ENCODE measurements at places on chromosomes 2 and 18. TPM values are rescaled to one million over a fixed set of nuclear protein-coding genes. Genes with fewer than 3 reads are reported as not detected.

DNA sequence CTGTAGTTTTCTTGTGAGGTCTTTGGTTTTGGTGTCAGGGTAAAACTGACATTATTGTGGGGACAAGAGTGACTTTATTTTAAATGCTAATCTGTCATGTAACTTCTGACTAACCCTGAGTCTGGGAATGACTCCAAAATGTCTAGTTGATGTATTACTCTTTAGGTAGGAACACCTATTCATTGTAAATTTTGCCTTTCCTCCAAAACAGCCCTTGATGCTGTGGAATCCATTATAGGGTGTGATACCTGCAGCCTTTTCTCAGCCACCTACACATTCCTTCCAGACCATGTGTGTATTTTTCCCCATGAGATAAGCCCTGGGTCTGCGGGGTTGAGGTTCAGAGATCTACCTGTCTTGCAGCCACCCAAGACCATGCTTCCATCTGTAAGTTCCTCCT, 4.1 kb upstream of the PRR30 start:
- no peaks in the 10 kb centered on the region for H3K4me1 ChIP-seq
- DNase-seq = no peak
- no peaks in the 10 kb centered on the region for H3K36me3 ChIP-seq
- no peak overlapping the region for H3K4me3 ChIP-seq
- no peak overlapping the region for H3K27ac ChIP-seq
- no peaks in the 10 kb centered on the region for H3K27me3 ChIP-seq

- H3K4me3 ChIP-seq = no peak overlapping the region
- H3K4me1 ChIP-seq = no peaks in the 10 kb centered on the region
- H3K27me3 ChIP-seq = no peaks in the 10 kb centered on the region
- DNase-seq = no peak
Measured at GRCh38 chr2:46865181-46865970, 50.2 kb downstream of the MCFD2 start.

GRCh38 chr2:176733698-176734430, 464.6 kb downstream of the MTX2 start:
- no peaks in the 10 kb centered on the region for H3K36me3 ChIP-seq
- no peaks in the 10 kb centered on the region for H3K27me3 ChIP-seq
- no peak for DNase-seq
- no peaks in the 10 kb centered on the region for H3K4me1 ChIP-seq

DNA sequence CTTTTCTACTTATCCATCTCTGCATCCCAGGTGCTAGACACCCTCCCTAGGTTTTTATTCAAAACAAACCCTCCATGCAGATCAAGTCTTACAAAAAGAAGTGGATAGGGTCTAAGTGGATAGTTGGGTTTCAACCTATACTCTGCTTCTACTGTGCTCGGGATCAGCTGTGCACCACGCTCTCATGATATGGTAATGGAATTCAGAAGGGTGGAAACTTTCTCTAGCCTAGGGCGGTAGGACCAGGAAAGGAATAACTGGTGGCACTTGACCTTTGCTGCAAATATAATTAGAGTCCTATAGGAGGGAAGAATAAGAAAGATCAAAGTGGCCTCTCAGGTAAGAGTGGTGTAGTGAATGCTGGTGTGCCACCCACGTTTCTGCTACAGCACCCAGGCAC, 272.9 kb downstream of the GPD2 start:
- no peak for DNase-seq
- H3K4me3 ChIP-seq = no peak overlapping the region
- H3K36me3 ChIP-seq = no peaks in the 10 kb centered on the region
- H3K27ac ChIP-seq = no peak overlapping the region
- H3K4me1 ChIP-seq = no peaks in the 10 kb centered on the region
- no peaks in the 10 kb centered on the region for H3K27me3 ChIP-seq

DNA sequence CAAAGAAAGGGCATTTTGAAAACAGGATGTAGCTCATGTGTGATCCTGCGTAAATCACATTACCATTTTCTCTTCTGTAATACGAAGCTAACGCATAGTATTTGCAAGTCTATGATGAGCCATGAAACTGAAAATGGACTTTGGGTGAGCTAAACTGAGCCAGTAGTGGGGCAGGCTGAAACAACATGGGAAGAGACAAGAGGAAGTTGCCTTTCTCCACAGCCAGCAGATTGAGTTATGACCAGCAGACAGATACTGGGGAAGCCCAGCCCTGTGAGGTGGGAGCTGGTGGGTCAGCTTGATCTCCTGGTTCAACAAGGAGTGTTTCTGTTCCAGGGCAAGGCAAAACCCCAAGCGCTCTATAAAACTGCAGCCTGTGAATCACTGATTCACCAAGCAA, 11.8 kb downstream of the CYRIA start:
- H3K27me3 ChIP-seq = no peaks in the 10 kb centered on the region
- H3K36me3 ChIP-seq = no peaks in the 10 kb centered on the region
- DNase-seq = no peak
- H3K27ac ChIP-seq = no peak overlapping the region
- H3K4me3 ChIP-seq = no peak overlapping the region

Gene TMEM169
- total RNA-seq = 0.63 TPM

- no peak overlapping the region for H3K27ac ChIP-seq
- DNase-seq = no peak
- H3K27me3 ChIP-seq = no peaks in the 10 kb centered on the region
- no peaks in the 10 kb centered on the region for H3K4me1 ChIP-seq
- no peak overlapping the region for H3K4me3 ChIP-seq
Measured at GRCh38 chr2:84640411-84640810, 124.1 kb downstream of the DNAH6 start.

Gene LMAN2L
- 9.9 TPM for total RNA-seq

GRCh38 chr2:154599189-154599588, 99.3 kb upstream of the KCNJ3 start:
- H3K27ac ChIP-seq = no peak overlapping the region
- no peaks in the 10 kb centered on the region for H3K4me1 ChIP-seq
- no peak overlapping the region for H3K4me3 ChIP-seq

GRCh38 chr2:58449286-58450010, 208.3 kb upstream of the FANCL start:
- H3K4me3 ChIP-seq = no peak overlapping the region
- H3K27me3 ChIP-seq = no peaks in the 10 kb centered on the region
- H3K4me1 ChIP-seq = no peaks in the 10 kb centered on the region
- no peak overlapping the region for H3K27ac ChIP-seq
- no peak for DNase-seq

DNA sequence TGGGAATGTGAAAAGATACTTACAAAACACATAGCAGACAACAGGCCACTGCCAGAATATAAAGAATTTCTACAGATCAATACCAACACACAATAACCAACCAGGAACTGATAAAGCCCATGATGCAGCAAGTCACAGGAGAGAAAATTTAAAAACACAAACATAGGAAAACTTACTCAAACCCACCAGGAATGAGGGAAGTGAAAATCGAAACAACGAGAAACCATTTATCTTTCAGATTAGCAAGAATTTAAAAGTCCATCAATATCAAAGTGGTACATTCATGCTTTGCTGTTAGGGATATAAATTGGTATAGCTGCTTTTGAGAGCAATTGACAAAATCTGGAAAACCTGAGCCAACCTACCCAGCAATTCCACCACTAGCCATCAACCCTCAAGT, 27.6 kb downstream of the B4GALT6 start:
- no peak overlapping the region for H3K27ac ChIP-seq
- DNase-seq = no peak
- no peaks in the 10 kb centered on the region for H3K27me3 ChIP-seq
- no peak overlapping the region for H3K4me3 ChIP-seq
- H3K4me1 ChIP-seq = no peaks in the 10 kb centered on the region
- no peaks in the 10 kb centered on the region for H3K36me3 ChIP-seq

- no peaks in the 10 kb centered on the region for H3K36me3 ChIP-seq
- DNase-seq = no peak
- H3K27me3 ChIP-seq = no peaks in the 10 kb centered on the region
- no peak overlapping the region for H3K4me3 ChIP-seq
- H3K27ac ChIP-seq = no peak overlapping the region
- no peaks in the 10 kb centered on the region for H3K4me1 ChIP-seq
Measured at GRCh38 chr18:38427234-38427633, 861.6 kb upstream of the CELF4 start.

Gene C2orf81
- total RNA-seq = 3.2 TPM

Gene SCTR
- not detected for total RNA-seq

GRCh38 chr2:168396131-168396530, 59.9 kb upstream of the CERS6 start:
- H3K4me1 ChIP-seq = no peaks in the 10 kb centered on the region
- H3K27me3 ChIP-seq = no peaks in the 10 kb centered on the region
- H3K36me3 ChIP-seq = no peaks in the 10 kb centered on the region
- H3K27ac ChIP-seq = no peak overlapping the region
- no peak overlapping the region for H3K4me3 ChIP-seq

DNA sequence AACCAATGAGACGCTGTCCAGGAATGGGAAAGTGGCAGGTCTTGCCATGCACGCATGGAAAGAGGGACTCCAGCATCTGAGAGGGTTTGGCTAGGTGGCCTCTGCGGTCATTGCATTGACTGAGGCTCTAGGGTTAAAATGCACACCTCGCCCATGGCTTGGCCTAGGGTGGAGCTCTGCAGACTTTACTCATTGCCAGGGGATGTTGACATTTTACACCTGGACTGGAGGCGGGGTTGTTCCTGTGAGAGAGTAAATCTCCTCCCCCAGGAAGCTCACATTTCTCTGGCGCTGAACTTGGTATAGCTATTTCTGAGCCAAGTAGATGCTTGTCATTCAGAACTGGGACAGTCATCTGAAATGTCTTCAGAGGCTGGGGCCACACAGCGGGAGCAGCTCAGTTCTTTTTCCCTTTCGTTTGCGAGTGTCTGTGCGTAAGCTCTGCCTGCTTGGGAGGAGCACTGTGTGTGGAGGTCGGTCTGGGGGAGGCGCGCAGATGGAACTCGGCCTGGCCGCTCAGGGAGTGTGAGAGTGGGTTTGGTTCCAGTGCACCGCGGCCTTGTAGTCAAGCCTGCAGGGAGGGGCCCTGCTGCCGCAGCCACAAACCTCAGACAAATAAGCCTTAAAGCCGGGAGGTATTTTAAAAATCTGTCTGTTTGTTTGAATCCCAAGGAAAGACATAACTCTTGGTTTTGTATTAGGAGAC, 76.5 kb downstream of the LPIN1 start:
- DNase-seq = no peak
- no peaks in the 10 kb centered on the region for H3K27me3 ChIP-seq
- H3K4me3 ChIP-seq = no peak overlapping the region
- no peaks in the 10 kb centered on the region for H3K4me1 ChIP-seq
- no peak overlapping the region for H3K27ac ChIP-seq

DNA sequence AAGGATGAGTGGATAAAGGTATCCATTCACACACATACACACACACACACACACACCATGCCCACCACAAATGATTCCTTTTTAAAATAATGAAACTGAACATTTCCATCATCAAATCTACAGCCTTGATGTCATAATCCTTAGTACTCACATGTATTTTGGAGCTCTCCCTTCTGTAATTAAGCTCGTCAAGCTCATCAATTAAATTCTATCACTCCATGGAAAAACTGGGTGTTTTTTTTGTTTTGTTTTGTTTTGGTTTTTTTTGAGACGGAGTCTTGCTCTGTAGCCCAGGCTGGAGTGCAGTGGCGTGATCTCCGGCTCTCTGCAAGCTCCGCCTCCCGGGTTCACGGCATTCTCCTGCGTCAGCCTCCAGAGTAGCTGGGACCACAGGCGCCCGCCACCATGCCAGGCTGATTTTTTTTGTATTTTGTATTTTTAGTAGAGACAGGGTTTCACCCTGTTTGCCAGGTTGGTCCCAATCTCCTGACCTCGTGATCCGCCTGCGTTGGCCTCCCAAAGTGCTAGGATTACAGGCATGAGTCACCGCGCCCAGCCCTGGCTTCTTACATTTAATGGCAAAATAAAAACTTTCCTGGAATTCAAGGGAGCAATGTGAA, 78.6 kb upstream of the RGPD4 start:
- no peaks in the 10 kb centered on the region for H3K27me3 ChIP-seq
- no peaks in the 10 kb centered on the region for H3K36me3 ChIP-seq
- peak overlapping the region; percentile 54 for H3K27ac ChIP-seq
- no peak overlapping the region for H3K4me3 ChIP-seq
- H3K4me1 ChIP-seq = no peaks in the 10 kb centered on the region

DNA sequence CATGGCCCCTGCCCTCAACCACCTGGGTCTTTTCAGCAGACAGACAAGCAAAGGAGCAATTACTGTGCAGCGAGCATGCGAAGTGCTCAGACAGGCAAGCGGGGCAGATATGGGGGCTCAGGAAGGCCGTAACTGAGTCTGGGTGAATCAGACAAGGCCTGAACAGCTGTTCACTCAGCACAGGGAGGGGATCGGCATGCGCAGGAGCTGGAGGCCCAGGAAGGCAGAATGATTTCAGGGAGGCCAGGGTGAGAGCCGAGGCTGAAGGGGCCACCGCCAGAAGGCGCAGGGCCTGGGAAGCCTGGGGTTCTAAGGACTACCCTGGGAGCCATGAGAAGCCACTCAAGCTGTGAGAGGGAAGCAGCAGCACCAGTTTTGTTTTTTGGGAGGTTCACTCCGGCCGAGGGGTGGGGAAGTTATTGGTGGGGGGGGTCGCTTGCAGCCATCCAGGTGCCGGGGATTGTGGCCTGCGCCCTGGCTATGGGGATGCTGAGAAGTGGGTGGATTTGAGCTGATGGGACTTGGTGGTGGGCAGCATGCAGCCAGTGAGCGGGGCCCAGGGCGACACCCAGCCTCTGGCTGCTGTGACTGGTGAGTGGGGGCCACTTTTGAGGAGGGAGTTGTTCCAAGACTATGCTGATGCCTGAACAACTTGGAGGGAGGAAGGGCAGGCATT, 132.2 kb downstream of the TSN start:
- H3K4me1 ChIP-seq = no peaks in the 10 kb centered on the region
- H3K27ac ChIP-seq = no peak overlapping the region
- no peaks in the 10 kb centered on the region for H3K27me3 ChIP-seq
- H3K4me3 ChIP-seq = no peak overlapping the region
- DNase-seq = no peak
